Esophagus squamous epithelium (tissue), 5 donors: ENCODE measurements at places on chromosomes 5 and 9.

DNA sequence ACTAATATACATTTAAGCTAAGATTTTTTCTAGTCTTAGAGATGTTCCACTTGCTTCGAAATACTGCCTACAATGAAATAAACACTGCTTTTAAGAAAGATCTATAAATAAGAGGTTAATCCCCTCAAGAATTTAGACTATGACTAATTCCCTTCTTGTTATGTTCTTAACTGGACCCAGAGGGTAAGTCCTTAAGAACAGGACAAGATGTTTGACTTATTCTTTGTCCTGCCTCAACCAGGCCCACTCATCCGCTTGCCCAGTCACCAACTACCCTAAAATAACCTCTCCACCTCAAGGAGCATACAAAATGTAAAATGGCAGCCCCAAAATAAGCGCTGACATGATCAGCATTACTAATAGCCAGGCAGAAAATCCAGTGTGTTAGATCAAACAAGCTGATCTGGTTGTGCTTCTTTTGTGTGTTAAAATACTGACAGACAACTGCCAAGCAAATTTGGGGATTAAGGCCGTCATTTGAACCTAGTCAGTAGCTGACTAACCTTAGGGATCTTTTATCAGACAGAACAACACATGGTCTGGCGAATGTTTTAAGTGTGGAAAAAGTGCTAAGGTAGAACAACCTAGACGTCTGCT lies 93.7 kb upstream of the SMC5 start:
- DNase-seq = no peak

- no peak for DNase-seq
Observed at GRCh38 chr9:109717342-109717741, 62.7 kb upstream of the PALM2AKAP2 start.

DNA sequence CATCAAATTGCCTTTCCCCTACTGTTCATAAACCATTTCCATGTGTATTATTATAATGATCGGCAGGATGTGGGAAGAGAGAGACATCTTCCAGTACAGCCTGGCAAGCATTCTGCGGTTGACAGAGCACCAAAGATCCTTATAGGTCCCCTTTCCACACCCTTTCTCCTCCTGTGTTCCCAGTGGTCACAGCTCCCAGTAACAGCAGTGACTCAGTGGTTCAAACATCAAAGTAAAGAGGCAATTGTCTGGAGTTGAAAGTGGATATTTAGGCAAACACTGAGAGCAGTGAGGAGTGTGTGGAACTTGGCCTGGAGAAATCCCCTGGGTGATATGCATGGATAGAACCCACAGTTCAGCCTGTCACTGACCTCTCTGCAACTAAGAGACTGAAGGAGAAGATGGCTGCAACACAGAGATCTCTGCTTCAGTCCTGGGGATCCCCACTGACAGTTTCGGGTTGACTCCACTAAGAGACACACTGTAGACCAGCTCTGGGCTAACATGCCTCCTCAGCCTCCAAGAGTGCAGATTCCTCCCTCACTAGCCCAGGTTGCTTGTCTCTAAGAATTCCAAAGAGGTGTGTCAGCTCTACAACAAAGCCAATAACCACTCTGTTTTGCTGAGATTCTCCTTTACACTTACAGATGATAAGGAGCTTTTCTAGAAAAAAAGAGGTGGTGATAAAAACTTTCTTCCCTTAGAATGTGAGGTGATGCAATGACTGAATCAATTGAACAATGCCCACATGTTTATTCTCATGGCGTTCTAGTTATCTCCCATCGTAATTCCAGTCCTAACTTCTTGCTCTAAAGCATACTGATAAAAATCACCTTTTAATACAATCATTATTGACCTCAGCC lies 94.4 kb upstream of the IL6ST start:
- DNase-seq = no peak

DNA sequence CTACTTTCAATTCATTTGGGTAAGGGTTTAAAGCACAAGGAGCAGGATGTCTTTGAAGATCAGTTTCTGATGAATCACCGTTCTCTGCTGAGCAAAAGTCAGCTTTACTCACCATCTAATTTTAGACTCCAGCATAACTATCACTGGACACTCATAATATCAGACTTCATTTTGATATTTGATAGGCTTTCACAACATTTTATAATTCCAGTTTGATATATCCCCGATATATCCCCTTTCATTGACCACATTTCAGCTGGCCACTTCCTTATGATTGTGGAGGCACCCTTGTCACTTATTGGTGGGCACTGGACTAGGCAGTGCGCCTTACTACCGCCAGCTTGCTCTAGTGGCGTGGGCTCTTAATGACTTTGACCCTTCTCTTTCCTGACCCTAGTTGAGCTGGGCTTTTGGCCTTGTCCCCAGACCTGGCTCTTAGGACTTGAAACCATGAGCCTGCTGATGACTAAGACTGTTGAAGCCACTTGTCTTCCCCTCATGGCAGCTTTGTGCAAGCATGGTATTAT lies 46.8 kb downstream of the CYSTM1 start:
- no peak for DNase-seq

- DNase-seq = no peak
Observed at GRCh38 chr5:179190851-179191505, 130.8 kb downstream of the ZNF354C start.

GRCh38 chr5:10756549-10756948 lies 4.5 kb downstream of the DAP start:
- DNase-seq = no peak

- no peak for DNase-seq
Observed at GRCh38 chr9:69141851-69142250, 32.2 kb upstream of the TJP2 start.

GRCh38 chr5:57658018-57658417 lies 175.4 kb upstream of the ACTBL2 start:
- no peak for DNase-seq

DNA sequence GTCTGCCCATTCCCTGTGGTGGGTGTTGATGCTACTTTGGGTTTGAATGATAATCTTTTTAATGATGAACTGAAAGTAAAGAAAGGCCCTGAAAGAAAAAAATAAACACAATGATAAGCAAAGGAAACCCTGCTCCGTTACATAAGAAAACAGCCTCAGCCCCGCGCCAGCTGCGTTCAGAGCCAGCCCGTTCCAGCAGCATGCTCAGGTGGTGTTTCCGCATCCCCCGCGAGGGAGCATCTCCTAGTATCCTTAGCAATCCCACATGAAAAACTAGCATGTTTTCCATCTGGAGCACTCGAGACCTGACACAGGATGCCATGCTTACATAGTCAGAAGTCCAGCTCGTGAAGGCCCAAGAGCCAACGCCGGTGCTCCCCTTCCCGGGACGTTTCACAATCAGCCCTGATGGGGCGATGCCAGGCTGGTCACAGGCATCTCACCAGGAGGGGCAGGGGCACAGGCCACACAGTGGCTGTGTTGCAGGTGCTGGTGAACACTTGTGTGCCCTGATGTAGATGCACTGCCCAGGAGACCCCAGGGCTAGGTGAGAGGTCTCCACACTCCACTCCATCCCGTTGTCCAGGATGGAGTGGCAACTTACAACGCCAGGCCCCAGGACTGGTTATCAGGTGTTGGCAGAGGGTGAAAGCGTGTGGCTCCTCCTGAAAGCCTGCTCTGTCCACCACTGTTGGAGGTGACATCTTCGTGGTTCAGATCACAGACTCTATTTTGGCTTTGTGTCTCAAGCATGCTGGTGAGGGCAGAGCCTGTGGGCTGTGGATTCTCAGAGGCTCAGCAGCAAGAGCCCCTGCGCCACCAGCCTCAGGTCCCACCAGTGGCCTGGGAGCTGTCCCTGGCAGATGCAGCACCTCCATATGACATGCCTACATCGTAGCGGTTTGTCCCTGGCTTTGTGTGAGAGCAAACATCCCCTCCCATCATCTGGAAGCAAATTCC lies 246.8 kb upstream of the IRX1 start:
- no peak for DNase-seq

DNA sequence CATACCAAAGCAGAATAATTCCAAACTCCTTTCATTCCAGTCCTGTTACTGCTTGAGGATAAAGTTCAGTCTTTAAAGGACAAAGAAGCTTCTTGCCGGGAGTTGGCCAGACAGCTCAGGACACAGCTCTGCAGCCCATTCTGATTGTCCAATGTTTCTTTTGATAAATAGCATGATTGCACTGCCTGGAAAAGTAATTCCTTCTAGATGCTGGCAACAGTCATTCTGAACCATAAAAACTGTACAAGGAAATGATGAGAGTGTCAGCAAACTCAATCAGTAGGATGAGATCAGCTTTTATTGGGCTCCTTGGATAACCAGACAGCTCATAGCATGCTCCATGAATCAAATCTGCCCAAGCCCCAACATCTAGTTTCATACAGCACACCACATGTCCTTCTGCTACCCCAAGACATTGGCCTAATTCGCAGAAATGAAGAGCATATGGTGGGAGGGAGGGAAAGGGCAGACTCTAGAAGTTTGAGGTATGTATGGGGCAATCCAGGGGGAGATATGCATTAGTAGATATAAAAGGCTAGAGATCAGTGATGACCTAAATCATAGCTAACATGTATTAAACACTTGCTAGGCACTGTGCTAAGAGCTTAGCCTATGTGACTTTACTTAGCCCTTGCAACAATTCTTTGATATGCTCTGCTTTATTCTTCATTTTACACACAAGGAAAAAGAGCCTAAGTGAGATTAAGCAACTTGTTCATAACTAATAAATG lies 219.9 kb upstream of the NREP start:
- DNase-seq = no peak

DNA sequence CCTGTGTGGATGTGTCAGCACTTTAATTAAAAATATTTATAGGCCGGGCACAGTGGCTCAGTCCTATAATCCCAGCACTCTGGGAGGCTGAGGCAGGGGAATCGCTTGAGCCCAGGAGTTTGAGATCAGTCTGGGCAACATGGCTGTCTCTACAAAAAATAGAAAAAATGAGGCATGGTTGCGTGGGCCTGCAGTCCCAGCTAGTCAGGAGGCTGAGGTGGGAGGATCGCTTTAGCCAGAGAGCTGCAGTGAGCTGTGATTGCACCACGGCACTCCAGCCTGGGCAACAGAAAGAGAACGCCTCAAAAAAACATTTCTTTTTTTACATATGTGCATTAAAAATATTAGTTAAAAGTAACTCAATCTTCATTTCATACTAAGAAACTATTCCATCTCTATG lies 6.2 kb downstream of the TBC1D9B start:
- no peak for DNase-seq

DNA sequence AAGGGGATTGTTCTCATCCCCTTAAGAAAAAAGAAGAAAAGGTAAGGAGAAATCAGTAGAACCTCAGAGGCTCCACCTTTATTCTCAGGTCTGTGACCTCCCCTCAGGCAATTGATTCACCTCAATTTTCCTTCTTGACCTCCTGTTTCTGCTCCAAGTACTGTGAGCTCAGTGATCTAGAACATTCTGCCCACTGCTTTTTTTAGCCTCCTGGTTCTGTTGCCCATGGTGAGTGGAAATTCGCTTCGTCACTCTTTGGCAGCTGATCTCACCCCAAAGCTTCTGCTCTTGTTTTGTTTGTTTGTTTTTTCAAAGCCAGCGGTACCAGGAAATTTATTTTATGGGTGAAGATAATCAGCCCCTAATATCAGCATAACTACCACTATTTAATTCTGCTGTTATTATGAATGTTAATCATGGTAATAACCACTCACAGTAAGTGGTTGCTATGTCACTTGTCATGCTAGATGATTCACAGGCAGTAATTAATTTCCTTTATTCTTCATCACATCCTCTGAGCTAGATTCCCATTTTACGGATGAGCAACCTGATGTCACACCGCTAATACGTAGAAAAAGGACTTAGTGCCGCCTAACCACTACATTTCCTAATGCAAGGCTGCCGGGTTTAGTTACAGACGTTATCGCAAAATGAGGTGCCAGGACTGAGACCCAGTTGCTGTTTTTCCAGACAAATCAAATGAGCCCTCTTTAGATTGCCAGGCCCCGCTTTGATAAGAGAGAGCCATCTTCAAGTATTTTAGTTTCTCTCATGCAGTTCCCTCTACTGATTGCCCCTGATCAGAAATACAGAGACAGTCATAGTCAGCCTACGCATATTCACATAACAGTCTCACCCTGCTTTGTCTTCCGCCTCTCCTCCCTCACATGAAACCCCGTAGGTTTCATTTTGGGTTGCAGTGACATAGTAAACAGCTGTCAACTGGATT lies 78.2 kb downstream of the CYFIP2 start:
- DNase-seq = no peak

DNA sequence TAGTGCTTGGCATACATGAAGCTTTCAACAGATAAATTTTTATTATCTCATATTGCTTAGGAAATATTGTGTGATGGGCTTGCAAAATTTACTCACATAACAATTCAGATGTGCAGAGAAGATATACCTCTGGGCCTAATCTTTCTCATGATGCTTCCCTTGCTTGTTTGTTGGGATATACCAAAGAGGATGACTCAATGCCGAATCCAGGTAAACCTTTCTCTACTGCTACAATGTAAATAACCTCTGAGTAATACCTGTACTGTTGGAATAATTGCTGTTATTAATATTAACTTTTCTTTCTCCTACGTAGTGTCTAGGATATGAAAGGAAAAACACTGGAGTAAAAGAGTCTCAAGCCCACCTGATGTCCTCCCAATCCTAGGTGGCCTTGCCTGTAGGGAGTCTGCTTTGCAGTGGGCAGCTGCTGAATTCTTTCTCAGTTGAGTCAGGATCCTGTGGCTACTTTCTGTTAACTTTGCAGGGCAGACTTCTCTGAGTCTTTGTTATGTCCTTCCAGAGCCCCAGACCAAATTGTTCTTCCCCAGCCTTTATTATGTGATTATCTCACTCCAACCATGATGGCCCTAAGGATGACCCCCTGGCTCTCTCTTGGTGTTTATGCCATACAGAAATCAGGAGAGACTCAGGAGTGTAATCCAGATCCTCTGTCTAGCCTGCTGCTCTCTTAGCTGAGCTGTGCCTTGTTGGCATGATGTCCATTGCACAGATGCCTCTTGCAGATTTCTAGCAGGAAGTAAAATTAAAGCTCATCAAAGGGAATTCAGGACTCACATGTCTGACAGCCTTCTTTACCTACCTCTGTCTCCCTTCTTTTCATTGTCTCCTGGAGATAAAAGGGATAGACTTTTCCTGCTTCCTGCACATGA lies 208.1 kb downstream of the SNX18 start:
- DNase-seq = no peak

- DNase-seq = no peak
Observed at GRCh38 chr5:62306323-62306895, 403 bp downstream of the KIF2A start.

DNA sequence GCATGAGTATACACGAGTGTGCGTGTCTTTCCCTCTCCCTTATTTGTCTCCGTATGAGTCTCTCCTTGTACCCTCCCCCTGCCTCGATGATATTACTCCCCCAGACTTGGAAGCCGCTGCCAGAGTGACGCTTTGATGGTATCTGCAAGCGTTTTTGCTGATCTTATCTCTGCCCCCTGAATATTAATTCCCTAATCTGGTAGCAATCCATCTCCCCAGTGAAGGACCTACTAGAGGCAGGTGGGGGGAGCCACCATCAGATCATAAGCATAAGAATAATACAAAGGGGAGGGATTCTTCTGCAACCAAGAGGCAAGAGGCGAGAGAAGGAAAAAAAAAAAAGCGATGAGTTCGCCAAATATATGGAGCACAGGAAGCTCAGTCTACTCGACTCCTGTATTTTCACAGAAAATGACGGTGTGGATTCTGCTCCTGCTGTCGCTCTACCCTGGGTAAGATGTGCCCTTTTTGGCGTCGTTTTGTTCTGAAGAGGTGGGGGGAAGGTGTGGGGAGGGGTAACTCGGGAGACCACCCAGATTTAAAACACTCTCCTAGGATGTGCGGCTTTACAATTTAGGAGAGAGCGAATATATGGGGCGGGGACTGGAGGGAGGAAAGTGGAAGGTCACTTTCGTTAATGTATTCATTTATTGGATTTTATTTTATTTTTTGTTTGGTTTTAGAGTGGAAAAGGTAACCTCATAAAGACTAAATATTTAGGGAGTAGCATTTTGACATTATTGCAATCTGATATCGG lies at the start of gene GABRG2:
TSS of gene GABRG2 (plus strand) at position 119 of the 757 bp plus-strand sequence. CDS start at position 346, 227 bp downstream.
- no peak for DNase-seq

- no peak for DNase-seq
Observed at GRCh38 chr9:112015149-112015548, 118.5 kb downstream of the UGCG start.
